Chondrocyte (in vitro differentiated cells): ENCODE measurements at places on chromosomes 2 and 18. TPM values are rescaled to one million over a fixed set of nuclear protein-coding genes. Genes with fewer than 3 reads are reported as not detected.

DNA sequence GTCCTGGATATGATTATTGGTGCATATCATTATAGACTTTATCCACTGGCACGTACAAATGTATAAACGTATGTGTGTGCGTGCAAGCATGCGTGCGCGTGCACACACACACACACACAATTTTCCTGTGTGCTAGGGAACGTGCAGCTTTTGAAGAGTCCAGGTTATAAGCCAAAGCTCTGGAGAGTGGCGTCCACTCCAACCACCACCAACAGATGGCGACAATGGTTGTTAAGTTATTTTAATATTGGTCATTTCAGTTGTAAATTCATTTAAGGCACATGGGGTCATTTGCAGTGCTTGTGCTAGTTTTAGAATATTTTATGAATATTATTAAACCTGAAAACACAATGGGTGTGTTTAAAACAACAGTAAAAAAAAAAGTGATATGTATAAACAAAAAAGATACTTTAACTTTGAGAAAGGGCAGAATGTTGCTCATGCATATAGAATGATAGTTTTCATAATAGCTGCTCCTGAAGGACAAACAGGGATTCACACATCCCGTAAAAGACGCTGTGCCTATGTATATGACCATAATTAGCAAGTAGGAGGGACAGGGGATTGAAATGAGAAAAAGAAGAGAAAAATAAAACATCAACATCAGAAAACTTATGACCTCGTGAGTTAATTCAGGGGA is 124.2 kb upstream of the ITGB6 start:
- H3K36me3 ChIP-seq = no peaks in the 10 kb centered on the region
- H3K4me3 ChIP-seq = no peak overlapping the region
- H3K27me3 ChIP-seq = no peaks in the 10 kb centered on the region
- H3K4me1 ChIP-seq = peaks cover 89% of the 10 kb centered on the region
- peak overlapping the region; percentile 57 for H3K27ac ChIP-seq

- H3K27ac ChIP-seq = no peak overlapping the region
- no peaks in the 10 kb centered on the region for H3K27me3 ChIP-seq
- H3K36me3 ChIP-seq = no peaks in the 10 kb centered on the region
- DNase-seq = no peak
- no peak overlapping the region for H3K4me3 ChIP-seq
Measured at GRCh38 chr18:68779169-68779568, 18.7 kb upstream of the CCDC102B start.

DNA sequence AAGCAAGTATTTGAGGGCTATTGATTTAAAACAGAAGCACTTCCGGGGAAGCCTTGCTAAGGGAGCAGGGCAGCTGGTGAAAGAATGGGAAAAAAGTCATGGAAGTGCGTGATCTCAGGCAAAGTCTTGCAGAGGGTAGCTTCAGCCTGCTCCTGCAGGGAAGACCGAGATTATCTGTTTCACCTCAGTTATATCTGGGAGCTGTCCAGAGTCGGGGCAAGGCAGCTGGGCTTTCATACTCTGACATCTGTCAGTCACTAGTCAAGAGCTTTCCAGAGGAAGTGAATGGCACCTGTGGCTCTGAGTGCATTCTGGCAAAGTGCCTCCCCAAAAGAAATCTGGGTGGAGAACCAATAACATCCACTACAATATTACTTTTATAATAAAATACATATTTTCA is 8.7 kb downstream of the NXPH2 start:
- DNase-seq = no peak
- H3K4me1 ChIP-seq = no peaks in the 10 kb centered on the region
- no peaks in the 10 kb centered on the region for H3K36me3 ChIP-seq
- H3K27ac ChIP-seq = no peak overlapping the region
- H3K4me3 ChIP-seq = no peak overlapping the region

TMEM178A gene
- 1.3 to 2.6 TPM (median 1.4 TPM) in 3 replicates for total RNA-seq

DNA sequence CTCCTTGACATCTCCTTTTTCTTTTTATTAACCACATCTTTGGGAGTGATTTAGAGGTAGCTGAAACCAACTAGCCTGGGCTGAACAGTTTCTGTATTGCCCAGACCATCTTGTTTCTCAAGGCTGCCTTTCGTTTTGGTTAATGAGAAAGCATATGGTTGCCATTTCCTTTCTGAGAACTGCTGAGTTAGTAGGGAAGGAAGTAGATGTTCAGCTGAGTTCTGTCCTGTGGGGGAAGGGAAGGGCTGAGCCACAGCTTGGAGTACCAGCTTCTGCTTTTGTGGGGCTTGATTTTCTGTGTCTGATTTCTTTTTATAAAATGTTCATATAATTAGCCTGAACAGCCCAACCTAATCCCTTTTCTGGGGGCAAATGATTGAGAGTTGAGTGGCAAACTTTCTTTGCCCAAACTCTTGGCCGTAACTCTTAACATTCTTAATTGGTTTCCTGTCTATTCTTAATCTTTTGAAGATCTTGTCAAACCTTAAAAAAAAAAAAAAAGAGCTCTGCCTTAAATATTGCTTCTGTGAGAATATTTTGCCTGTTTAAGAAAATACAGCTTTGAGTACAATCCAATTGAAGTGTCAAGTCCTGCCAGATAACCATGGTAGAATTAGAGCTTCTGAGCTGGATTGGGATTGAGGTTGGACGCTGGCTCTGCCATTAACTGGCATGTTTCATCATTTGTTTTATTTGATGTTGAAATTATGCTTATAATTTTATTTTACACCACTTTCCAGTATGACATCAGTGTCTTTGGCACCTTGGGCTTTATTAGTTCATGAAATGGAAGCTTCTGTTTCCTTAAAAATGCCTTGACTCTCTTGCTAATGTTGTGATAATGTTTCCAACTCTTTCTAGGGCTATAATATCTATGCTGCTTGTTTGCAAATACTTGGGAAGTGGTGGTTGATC is 1.9 kb upstream of the NABP1 start:
- peak overlapping the region; percentile 25 for H3K27ac ChIP-seq
- no peaks in the 10 kb centered on the region for H3K36me3 ChIP-seq
- no peak overlapping the region for H3K4me3 ChIP-seq
- no peak for DNase-seq
- H3K4me1 ChIP-seq = peaks cover 39% of the 10 kb centered on the region

GRCh38 chr2:7530001-7530400 is 612.8 kb downstream of the RNF144A start:
- no peaks in the 10 kb centered on the region for H3K27me3 ChIP-seq
- no peak for DNase-seq
- H3K27ac ChIP-seq = no peak overlapping the region
- no peaks in the 10 kb centered on the region for H3K36me3 ChIP-seq
- no peak overlapping the region for H3K4me3 ChIP-seq

DNA sequence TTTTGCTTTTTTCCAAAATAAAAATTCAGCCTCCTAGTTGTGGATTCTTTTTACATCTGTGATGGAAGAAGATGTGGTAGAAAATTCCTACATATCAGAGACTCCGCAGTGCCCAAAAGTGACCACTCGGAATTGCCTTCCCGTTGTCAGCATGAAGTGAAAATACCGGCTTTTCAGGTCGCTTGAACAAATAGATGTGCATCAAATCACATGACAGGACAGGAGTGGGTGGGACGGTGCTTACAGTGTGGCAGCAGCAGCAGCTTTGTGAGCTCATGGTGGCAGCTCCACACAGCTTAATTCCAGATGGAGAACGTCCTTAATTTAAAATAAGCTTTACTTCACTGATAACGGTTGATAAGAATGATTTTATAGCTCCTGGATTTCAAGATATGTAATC is 20.3 kb downstream of the SALL3 start:
- no peak overlapping the region for H3K27ac ChIP-seq
- no peaks in the 10 kb centered on the region for H3K36me3 ChIP-seq
- no peaks in the 10 kb centered on the region for H3K4me1 ChIP-seq
- no peak for DNase-seq
- H3K4me3 ChIP-seq = no peak overlapping the region

GRCh38 chr2:106982350-106982749 is 96.4 kb upstream of the ST6GAL2 start:
- no peak overlapping the region for H3K4me3 ChIP-seq
- H3K4me1 ChIP-seq = peaks cover 73% of the 10 kb centered on the region
- no peak for DNase-seq
- H3K27me3 ChIP-seq = no peaks in the 10 kb centered on the region
- peak overlapping the region; percentile 95 for H3K27ac ChIP-seq

AGXT gene
- not detected in 3 replicates for total RNA-seq

- H3K27me3 ChIP-seq = no peaks in the 10 kb centered on the region
- no peaks in the 10 kb centered on the region for H3K36me3 ChIP-seq
- H3K4me3 ChIP-seq = no peak overlapping the region
- no peak overlapping the region for H3K27ac ChIP-seq
- DNase-seq = no peak
Measured at GRCh38 chr2:196827356-196827755, 18.2 kb upstream of the C2orf66 start.

DNA sequence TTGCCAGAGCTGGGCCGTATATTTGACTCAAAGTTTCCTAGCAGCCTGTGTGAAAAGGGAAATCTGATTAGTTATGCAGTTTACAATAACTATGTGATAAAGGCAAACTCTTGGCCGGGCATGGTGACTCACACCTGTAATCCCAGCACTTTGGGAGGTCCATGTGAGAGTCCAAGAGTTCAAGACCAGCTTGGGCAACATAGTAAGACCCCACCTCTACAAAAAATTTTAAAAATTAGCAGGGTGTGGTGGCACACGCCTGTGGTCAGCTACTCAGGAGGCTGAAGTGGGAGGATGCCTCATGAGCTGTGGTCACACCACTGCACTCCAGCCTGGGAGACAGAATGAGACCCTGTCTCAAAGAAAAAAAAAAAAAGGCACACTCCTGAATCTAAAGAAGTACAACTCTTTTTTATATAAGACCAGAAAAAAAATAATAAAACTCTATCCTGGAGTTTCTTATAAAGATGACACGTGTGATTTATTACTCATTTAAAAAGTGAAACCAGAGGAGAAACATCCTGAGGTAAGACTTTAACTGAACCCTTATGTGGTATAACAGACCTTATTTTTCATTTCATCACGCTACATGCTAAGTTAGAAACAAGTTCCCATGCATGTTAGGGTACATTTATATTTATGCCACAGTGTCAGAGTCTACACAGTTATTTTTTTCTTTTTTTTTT is 32.6 kb upstream of the KCMF1 start:
- no peak overlapping the region for H3K27ac ChIP-seq
- H3K36me3 ChIP-seq = no peaks in the 10 kb centered on the region
- DNase-seq = no peak

DNA sequence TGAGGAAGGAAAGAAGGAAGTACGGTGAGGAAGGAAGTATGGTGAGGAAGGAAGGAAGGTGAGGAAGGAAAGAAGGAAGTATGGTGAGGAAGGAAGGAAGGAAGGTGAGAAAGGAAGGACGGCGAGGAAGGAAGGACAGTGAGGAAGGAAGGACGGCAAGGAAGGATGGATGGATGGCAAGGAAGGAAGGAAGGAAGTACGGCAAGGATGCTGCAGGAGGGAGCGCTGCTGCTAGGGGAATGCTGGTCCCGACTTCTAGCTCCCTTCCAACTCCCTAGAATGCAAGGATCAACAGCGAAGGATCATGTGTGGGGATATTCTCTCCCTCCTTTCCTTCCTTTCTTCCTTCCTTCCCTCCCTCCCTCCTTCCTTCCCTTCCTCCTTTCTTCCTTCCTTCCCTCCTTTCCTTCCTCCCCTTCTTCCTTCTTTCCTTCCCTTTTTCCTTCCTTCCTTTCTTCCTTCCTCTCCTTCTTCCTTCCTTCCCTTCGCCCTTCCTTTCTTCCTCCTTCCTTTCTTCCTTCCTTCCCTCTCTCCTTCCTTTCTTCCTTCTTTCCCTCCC is 42.3 kb upstream of the SLC66A3 start:
- H3K36me3 ChIP-seq = no peaks in the 10 kb centered on the region
- no peak overlapping the region for H3K27ac ChIP-seq
- peaks cover 6% of the 10 kb centered on the region for H3K27me3 ChIP-seq
- H3K4me1 ChIP-seq = no peaks in the 10 kb centered on the region
- no peak for DNase-seq

FAM110C gene
- 0.22 to 1.7 TPM (median 1.3 TPM) in 3 replicates for total RNA-seq

CRYGD gene
- total RNA-seq = not detected in 3 replicates

- no peak for DNase-seq
- no peaks in the 10 kb centered on the region for H3K27me3 ChIP-seq
- no peak overlapping the region for H3K27ac ChIP-seq
- no peaks in the 10 kb centered on the region for H3K36me3 ChIP-seq
Measured at GRCh38 chr2:140865837-140866236, 1265.0 kb downstream of the LRP1B start.

GRCh38 chr2:40584432-40584831 is 132.5 kb upstream of the SLC8A1 start:
- no peaks in the 10 kb centered on the region for H3K36me3 ChIP-seq
- no peak overlapping the region for H3K4me3 ChIP-seq
- peaks cover 10% of the 10 kb centered on the region for H3K27me3 ChIP-seq

CXCR2 gene
- not detected in 3 replicates for total RNA-seq

GEN1 gene
- total RNA-seq = 7.2 to 9.4 TPM (median 7.6 TPM) in 3 replicates

- DNase-seq = no peak
- H3K27me3 ChIP-seq = no peaks in the 10 kb centered on the region
- no peak overlapping the region for H3K27ac ChIP-seq
- no peaks in the 10 kb centered on the region for H3K4me1 ChIP-seq
- H3K36me3 ChIP-seq = no peaks in the 10 kb centered on the region
Measured at GRCh38 chr2:81835321-81836000, 1530.9 kb upstream of the LRRTM1 start.

DNA sequence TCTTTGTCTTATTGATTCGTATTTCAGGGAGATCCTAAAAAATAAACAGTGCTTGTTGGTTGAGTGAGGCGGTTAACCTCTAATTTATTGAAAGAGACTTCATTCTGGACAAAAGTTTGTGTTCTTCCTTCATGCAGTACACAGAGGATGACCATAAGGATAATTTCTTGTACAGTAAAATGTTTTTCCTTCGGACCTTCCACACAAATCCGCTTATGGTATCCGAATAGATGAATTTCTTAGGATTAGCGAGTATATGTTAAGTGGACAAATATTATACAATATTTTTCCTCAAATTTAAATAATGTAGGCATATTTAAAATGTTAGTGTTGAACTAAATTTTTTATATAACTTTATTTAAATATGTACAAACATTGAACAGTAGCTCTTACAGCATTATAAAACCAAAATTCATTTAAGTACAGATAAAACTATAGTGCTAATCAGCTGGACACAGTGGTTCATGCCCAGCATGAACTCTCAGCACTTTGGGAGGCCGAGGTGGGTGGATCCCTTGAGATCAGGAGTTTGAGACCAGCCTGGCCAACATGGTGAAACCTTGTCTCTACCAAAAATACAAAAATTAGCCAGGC is 84.4 kb downstream of the LPIN1 start:
- no peak for DNase-seq
- peaks cover 22% of the 10 kb centered on the region for H3K4me1 ChIP-seq
- H3K27ac ChIP-seq = peak overlapping the region; percentile 92
- peak overlapping the region; percentile 62 for H3K4me3 ChIP-seq
- H3K36me3 ChIP-seq = peaks cover 6% of the 10 kb centered on the region

POMC gene
- total RNA-seq = not detected in 3 replicates

DNA sequence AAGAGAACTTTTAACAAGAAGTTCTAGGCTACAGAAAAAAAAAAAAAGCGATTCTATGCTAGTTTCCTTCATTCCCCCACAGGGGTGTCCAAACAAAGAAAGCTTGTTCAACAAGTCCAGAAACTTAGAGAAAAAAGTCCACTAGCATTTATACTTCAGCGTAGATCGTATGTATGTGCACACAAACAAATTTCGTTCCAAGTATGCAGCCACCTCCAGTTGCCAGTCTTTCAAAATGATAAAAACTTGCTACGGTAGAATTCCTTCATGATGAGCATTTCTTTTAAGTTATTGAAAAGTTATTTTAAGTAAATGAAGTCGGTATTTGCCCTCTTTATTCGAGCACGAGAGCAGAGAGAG is 3.7 kb upstream of the OTX1 start:
- H3K4me1 ChIP-seq = peaks cover 33% of the 10 kb centered on the region
- DNase-seq = no peak
- H3K27me3 ChIP-seq = peaks cover 59% of the 10 kb centered on the region
- H3K27ac ChIP-seq = no peak overlapping the region

DNAJC5G gene
- total RNA-seq = not detected in 3 replicates

- H3K27ac ChIP-seq = no peak overlapping the region
- no peak overlapping the region for H3K4me3 ChIP-seq
- peak; percentile 18 for DNase-seq
- H3K36me3 ChIP-seq = no peaks in the 10 kb centered on the region
Measured at GRCh38 chr2:232976176-232976575, 36.9 kb downstream of the NGEF start.
